ENCODE measurements at places on chromosomes 16 and 17. TPM values are rescaled to one million over a fixed set of nuclear protein-coding genes. Genes with fewer than 3 reads are reported as not detected.

Gene DHRS13
- 3.2 TPM for total RNA-seq

Gene SPSB3
- 84.9 TPM for total RNA-seq

Gene CCL17
- not detected for total RNA-seq

Gene KRT39
- total RNA-seq = not detected

Gene TBC1D28
- not detected for total RNA-seq

Gene PRRT2
- total RNA-seq = 2.9 TPM

Gene LITAFD
- total RNA-seq = not detected

Gene MMD
- 140 TPM for total RNA-seq

Gene GPRC5C
- 40.3 TPM for total RNA-seq

Gene IRX3
- total RNA-seq = 18.4 TPM

Gene GAA
- 40.6 TPM for total RNA-seq

Gene SLC6A4
- total RNA-seq = 0.29 TPM

Gene SPATA22
- total RNA-seq = 0.29 TPM

Gene PRSS8
- total RNA-seq = 23.6 TPM

Gene NSF
- total RNA-seq = 38.0 TPM
